ENCODE measurements at places on chromosomes 6 and 20.

GRCh38 chr6:24412294-24412693, 9.6 kb downstream of the MRS2 start:
- DNase-seq = no peak

DNA sequence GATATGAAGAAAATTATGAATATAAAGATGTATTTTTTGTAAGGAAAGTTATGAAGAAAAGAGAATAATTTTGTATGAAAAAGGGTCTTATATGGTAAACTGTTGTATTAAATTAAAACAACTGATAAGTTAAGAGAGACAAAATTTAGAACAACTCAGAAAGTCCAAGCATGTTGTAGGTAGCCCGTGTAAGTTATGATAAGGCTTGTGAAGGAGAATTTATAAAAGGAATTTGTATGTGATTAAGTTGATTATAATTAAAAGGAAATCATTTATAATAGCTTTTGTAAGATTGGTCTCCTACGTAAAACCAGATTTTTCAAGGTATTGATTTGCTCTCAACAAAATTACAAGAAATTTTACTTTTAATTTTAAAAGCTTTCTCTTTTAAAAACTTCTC, 1579.3 kb downstream of the HACE1 start:
- DNase-seq = no peak

- DNase-seq = no peak
Measured at GRCh38 chr20:14446446-14446845, 109.0 kb upstream of the FLRT3 start.

- peak; percentile 99 for DNase-seq
Measured at GRCh38 chr20:60057866-60058807, 99.9 kb downstream of the CDH26 start.

GRCh38 chr6:43274916-43275597, 23.0 kb upstream of the SLC22A7 start:
- DNase-seq = no peak

- no peak for DNase-seq
Measured at GRCh38 chr6:36374972-36375371, 12.5 kb downstream of the ETV7 start.

DNA sequence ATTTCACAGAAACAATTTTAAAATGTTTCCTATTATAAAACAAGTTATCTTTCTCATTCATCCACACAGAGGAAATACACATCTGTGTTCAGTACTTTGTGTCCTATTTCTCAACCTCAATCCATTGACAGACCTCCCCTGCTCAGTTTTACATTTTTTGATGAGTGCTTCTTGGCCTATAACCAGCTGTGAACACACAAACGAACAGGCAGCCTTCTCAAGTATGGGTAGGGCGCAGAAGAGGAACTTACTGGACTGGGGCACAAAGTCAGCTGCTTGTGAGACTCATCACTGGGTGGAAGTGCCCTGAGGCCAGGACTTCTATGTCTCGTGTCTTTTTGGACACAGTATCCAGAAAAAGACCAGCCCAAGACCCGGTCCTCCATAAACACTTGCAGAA, 2.8 kb downstream of the RPS6KA2 start:
- DNase-seq = no peak

- DNase-seq = no peak
Measured at GRCh38 chr6:75776461-75776860, 27.4 kb downstream of the MYO6 start.

DNA sequence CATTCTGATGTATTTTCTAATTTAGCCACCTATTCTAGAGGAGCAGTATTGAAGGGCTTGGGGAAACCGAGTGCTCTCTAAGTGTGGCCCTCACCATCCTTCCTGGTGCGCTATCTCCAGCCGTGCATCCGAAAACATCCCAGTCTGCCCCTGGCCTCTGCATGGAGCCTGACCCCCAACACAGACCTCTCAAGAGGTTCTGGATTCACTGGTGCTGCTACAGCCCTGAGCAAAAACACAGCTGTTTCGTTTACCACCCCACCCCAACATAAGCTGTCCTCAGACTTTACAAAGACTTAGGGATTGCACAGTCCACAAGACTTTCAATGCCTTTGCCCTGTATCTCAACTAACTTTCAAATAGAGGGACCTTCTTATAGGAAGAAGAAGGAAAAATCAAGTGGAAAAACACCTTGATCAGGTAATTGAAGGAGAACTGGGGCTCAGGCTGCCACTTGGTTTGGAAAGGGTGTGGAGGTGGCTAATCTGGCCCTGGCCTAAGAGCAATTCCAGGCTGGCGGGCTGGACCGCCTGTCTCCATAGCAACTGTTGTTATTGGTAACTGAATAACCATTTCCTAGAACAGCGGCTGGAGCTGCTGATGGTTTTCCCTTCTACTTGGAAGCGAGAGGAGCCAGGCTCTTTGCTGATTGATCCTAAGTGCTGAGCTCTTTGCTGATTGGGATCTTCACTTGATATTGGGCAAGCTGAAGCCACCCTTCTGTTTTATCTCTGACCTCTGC, 90.2 kb upstream of the TOX2 start:
- DNase-seq = no peak

GRCh38 chr6:1287103-1287591, 24.8 kb upstream of the FOXQ1 start:
- DNase-seq = no peak

DNA sequence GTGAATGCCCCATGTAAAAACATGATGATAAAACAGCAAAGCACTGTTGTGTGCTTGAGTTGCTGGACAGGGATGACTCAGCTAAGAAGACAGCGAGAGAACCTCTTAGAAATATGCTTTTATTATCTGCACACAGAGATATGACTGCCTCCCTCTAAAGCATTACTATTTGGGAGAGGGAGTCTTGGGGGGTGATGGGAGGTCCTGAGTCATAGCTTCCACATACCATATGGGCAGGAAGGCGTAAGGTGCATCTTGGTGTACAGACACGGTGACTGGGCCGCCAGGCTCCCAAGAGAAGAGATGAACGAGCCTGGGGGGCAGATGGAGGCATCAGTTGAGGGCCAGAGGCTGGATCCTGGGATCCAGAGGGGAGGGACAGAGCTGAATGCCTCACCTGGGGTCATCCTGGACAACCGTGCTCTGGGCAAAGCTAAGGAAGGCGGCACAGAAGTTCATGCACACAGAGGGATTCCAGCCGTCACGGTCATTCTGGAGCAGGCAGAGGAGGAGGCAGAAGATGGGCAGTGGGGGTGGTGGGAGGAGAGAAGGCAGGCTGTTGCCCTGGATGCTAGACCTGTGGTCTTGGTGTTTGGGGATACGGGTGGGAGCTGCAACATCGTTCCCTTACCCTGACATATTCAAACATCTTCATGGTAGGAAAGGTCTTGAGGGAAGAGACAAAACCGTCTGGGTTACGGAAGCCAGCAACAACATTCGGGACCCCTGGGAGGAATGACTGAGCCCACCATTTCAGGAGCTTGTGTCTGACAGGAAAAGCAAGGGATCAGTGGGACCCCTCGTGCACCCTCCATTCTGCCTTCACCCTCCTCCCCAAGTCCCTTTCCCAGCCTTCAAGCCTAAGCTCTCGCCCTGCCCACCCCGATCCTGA, 2.0 kb downstream of the DXO start:
- DNase-seq = no peak

GRCh38 chr6:2743280-2744208, 7.2 kb downstream of the MYLK4 start:
- no peak for DNase-seq

GRCh38 chr20:25032478-25033264, 25.3 kb downstream of the ACSS1 start:
- no peak for DNase-seq

DNA sequence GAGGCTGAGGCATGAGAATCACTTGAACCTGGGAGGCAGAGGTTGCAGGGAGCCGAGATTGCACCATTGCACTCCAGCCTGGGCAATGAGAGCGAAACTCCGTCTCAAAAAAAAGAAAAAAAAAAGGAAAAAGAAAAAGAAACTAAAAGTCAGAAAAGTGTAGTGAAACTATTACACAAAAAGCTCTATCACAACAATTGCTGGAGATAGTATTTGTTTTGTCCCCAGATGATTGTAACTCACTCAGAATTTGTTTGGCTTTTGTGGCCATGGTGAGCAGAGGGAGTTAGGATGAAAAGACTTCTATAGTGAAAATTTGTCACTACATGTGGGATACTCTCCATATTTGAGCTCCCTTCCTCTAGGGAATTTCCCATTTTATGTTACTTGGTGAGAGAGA, 5.2 kb upstream of the GOPC start:
- no peak for DNase-seq

DNA sequence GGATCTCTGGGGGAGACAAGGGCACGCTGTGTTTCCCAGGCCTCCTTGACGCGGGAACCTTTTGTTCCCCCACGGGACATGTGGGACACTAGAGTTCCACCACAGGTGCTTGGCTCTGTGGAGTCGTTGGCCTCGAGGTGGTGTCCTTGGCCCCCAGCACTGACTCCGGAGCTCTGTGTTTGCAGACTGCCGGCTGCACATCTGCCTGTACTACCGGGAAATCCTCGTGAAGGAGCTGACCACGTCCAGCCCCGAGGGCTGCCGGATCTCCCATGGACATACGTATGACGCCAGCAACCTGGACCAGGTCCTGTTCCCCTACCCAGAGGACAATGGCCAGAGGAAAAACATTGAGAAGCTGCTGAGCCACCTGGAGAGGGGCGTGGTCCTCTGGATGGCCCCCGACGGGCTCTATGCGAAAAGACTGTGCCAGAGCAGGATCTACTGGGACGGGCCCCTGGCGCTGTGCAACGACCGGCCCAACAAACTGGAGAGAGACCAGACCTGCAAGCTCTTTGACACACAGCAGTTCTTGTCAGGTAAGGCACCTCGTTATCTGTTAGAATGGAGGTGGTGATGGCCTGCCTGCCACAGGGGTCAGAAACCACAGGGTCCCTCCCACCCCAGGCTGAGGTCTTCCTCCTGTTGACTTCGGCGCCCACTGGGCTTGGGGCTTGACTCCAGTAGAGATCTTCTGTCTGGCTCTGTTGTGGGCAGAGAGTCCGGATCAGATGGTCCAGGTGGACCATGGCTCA, 9.9 kb downstream of the IRF4 start:
- DNase-seq = no peak

- no peak for DNase-seq
Measured at GRCh38 chr6:94751641-94752329, 825.5 kb upstream of the MANEA start.

DNA sequence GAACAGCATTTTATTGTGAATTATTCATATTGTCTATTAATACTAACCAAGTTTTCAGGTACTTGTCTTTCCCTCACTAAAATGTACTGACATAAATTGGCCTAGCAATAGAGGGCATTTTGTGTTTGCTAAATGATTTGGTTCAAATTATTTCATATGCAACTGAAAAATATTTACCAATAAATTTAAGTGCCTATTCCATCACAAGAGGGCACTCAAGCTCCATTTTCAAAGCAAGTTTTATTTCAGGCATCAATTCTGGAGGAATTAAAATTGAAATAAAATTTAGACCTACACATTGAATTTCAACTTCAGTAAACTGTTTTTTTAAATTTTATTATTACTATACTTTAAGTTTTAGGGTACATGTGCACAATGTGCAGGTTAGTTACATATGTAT, 114.3 kb upstream of the SYNCRIP start:
- DNase-seq = no peak

GRCh38 chr20:52529826-52530225, 338.2 kb upstream of the ZFP64 start:
- DNase-seq = no peak

- DNase-seq = no peak
Measured at GRCh38 chr6:167450626-167451025, 125.7 kb downstream of the TTLL2 start.

DNA sequence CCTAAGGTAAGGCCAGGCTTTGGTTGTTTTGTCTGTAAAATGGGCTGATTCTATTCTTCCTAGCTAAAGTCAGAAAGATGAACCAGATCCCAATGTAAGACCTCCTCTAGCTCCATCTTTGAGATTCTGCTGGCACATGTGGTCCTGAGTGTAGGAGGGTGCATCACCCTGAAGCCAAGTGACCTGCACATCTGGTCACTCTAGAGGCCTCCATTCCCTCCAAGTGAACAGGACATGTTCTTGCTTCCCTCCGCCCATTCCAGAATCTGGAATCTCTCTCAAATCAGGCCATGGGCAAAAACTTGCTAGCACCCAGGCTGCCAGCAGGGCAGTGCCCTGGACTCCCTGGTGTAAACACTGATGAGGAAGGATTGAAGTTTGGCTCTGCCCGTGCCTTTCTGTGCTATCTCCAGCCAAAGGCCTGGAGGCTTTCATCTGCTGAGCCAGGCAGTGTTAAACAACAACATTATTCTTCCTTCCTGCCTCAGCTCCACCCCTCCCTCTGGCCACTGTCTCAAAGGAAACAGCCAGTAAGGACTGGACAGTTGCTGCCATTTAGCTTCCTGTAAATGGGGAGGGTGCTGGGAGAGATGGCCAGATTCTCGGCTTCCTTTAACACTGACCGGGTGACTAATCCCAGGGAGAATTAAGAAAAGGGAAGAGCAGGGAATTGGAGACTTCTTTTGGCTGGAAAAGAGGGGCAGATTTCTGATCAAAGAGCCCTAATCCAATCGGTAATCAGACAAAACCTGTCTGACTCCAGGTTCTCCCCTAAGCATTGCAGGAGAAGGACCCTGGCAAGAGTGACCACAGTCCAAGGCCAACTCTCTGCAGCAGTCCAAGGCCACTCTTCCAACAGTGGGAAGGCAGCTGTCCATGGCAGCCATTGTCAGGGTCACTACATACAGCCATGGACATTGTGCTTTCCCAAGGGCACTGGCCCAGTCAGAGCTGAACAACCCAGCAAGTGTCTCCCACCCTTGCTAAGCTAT, 19.5 kb upstream of the ADGRF1 start:
- DNase-seq = no peak

DNA sequence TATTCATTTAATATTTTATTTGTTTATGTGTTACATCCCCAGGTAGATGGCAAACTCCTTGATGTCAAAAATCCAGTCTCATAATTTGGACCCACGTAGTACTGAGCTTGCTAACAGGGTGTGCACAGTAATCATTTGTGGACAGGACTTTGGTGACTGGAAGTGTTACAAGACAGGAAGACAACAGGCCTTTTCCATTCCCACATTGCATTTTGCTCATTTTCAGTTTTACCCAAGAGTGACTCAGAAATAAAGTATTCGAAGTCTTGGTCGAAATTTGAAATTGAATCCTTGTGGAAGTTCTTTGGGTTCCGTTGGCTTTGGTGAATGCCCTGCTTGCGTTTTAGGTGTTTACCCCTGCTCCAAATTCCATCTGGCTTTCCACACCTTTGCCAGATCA, 63.0 kb upstream of the THBS2 start:
- no peak for DNase-seq

- no peak for DNase-seq
Measured at GRCh38 chr20:17533396-17533795, 2.2 kb upstream of the BFSP1 start.

GRCh38 chr6:94468830-94469229, 1049.5 kb upstream of the EPHA7 start:
- DNase-seq = no peak
